MCF 10A (cell line): ENCODE measurements at places on chromosomes 13 and 19.
A peak's percentile ranks its signal among the peaks of the same experiment; 100 is the strongest.

GRCh38 chr13:112750570-112750969, 60.7 kb downstream of the ATP11A start:
- no peaks in the 10 kb centered on the region for H3K27me3 ChIP-seq
- DNase-seq = no peak
- H3K36me3 ChIP-seq = peaks cover 6% of the 10 kb centered on the region
- H3K27ac ChIP-seq = no peak overlapping the region
- H3K4me3 ChIP-seq = no peak overlapping the region
- no peaks in the 10 kb centered on the region for H3K4me1 ChIP-seq

GRCh38 chr19:13640611-13641010, 123.7 kb upstream of the MRI1 start:
- no peaks in the 10 kb centered on the region for H3K36me3 ChIP-seq
- H3K27me3 ChIP-seq = no peaks in the 10 kb centered on the region
- H3K4me3 ChIP-seq = no peak overlapping the region
- DNase-seq = no peak

DNA sequence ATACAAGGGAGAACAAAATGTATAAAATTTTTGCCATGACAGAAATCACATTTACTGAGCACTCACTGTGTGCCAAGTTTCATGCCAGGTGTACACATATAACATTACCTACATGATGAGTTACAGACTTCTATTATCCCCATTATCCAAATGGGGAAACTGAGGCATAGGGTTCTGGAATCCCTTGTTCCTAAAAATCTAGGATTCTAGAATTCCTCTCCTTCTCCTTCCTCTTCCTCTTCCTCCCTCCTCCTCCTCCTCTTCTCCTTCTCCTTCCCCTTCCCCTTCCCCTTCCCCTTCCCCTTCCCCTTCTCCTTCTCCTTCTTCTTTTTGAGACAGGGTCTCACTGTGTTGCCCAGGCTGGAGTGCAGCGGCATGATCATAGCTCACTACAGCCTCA, 14.2 kb upstream of the BCL3 start:
- peaks cover 11% of the 10 kb centered on the region for H3K4me1 ChIP-seq
- no peaks in the 10 kb centered on the region for H3K36me3 ChIP-seq
- no peak overlapping the region for H3K27ac ChIP-seq
- H3K27me3 ChIP-seq = no peaks in the 10 kb centered on the region
- DNase-seq = no peak
- H3K4me3 ChIP-seq = no peak overlapping the region

DNA sequence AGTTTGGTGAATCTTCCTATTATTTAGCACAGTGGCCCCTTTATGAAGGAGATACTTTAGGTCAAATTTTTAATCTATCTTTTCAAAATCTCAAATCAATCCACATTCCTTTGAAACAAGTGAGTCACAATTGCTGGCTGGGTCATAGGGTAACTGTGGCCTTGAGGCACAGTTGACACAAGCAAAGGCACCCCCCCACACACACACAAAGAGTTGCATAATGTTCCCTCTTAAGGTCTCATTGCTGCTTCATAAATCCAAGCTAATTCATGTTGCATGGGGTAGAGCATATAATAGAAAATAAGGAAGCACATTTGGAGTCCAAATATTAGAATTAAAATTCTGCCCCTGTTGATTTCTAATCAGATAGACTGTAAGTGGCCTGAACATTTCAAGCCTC, 171.5 kb downstream of the DLEU7 start:
- peaks cover 28% of the 10 kb centered on the region for H3K4me1 ChIP-seq
- H3K36me3 ChIP-seq = no peaks in the 10 kb centered on the region
- H3K27me3 ChIP-seq = no peaks in the 10 kb centered on the region
- no peak overlapping the region for H3K27ac ChIP-seq

GRCh38 chr19:35421362-35421761, 26.7 kb upstream of the FFAR2 start:
- H3K27ac ChIP-seq = no peak overlapping the region
- H3K36me3 ChIP-seq = no peaks in the 10 kb centered on the region
- peaks cover 38% of the 10 kb centered on the region for H3K27me3 ChIP-seq
- no peaks in the 10 kb centered on the region for H3K4me1 ChIP-seq
- DNase-seq = no peak
- no peak overlapping the region for H3K4me3 ChIP-seq

DNA sequence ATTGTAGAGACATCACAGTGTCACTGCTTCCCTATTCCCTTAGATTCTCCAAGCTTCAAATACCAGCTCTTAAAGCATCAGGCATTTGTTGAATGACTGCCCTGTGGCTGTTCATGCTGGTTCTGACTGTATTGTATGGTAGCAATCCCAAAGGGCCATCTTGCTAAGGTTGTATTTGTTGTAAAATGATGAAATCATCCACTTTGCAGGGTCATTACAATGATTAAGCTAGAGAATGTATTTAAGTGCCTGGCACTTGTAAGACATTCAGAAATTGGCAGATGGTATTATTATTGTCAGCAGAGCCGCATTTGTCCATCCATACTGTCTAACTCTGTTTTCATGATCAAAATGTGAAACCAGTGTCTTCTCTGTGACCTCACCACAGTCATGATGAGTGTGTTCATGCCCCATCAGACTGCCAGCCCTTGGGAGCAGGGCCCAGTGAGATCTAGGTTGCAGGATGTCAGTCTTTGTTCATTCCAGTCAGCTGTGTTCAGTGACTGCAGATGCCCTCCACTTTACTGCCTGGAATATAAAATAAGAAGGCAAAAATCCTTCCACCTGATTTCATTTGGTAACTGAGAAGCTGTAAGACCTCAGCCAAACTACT, 86.1 kb downstream of the DHRS12 start:
- H3K4me1 ChIP-seq = peaks cover 18% of the 10 kb centered on the region
- no peak for DNase-seq
- no peak overlapping the region for H3K27ac ChIP-seq
- no peak overlapping the region for H3K4me3 ChIP-seq
- no peaks in the 10 kb centered on the region for H3K27me3 ChIP-seq
- H3K36me3 ChIP-seq = peaks cover 43% of the 10 kb centered on the region

GRCh38 chr19:41222240-41222639, 3.2 kb downstream of the AXL start:
- no peak overlapping the region for H3K4me3 ChIP-seq
- H3K36me3 ChIP-seq = peaks cover 15% of the 10 kb centered on the region
- peak overlapping the region; percentile 92 for H3K27ac ChIP-seq
- DNase-seq = no peak
- no peaks in the 10 kb centered on the region for H3K27me3 ChIP-seq

DNA sequence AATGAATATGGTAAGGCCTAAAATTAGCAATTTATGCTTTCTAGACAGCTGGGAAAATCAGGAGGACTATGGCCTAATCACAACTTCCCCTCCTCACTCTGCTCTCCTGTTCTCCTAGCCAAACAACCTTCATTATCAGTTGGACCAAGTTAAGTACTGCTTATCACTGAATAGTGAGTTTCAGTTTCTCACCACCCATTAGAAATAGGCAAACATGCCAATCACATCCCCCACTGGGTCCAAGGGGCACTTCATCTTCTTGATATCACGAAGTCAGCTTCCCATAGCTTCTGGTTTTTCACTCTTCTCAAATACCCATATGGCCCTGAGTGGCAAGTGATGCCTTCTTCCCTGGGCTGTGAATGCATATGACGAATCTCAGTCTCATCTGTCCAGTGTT, 689.6 kb downstream of the SLITRK5 start:
- H3K36me3 ChIP-seq = no peaks in the 10 kb centered on the region
- H3K4me3 ChIP-seq = no peak overlapping the region
- H3K27me3 ChIP-seq = no peaks in the 10 kb centered on the region
- no peak for DNase-seq

GRCh38 chr19:38736413-38737280, 7.6 kb downstream of the CAPN12 start:
- no peak overlapping the region for H3K27ac ChIP-seq
- H3K36me3 ChIP-seq = peaks cover 25% of the 10 kb centered on the region
- H3K27me3 ChIP-seq = no peaks in the 10 kb centered on the region
- peaks cover 25% of the 10 kb centered on the region for H3K4me1 ChIP-seq

DNA sequence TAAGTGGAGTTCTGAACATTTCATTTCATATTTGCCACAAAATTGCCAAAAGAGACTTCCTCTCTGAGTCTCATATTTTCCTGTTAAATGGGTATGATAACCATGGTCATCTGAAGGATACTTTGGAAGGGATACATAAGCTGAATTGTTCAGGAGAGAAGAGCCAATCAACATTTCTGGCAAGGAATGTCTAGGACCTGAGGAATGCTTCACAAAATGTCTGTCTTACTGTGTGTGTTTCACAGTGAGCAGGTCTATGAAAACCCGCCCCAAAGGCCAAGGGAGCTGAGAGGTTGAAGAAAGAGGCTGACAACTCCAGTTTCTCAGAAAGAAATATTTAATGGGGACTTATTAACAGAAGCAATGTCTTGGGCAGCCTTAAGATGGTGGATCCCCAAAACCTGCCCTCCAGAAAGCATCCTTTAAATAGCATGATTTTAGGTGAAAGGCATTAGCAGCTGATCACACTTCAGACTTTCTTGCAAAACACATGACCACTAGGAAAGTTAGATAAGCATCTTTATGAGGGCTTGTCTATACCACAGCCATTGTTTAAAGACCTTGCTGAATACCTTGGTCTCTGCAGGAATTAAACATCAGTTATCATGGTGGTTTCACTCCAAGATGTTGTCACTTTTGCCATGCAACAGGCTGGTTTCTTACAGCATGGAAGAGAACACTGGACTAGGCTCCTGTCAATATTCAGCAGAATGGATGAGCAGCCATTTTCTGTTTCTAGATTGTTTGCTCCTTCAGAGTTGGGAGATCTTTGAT, 78.9 kb downstream of the TNFSF11 start:
- DNase-seq = no peak
- peaks cover 6% of the 10 kb centered on the region for H3K36me3 ChIP-seq
- H3K27me3 ChIP-seq = peaks cover 78% of the 10 kb centered on the region
- no peak overlapping the region for H3K27ac ChIP-seq
- no peaks in the 10 kb centered on the region for H3K4me1 ChIP-seq

GRCh38 chr19:4456476-4456842, 1.1 kb downstream of the UBXN6 start:
- H3K36me3 ChIP-seq = peaks cover 40% of the 10 kb centered on the region
- peak overlapping the region; percentile 85 for H3K27ac ChIP-seq
- peaks cover 22% of the 10 kb centered on the region for H3K4me1 ChIP-seq
- peak; percentile 42 for DNase-seq
- no peaks in the 10 kb centered on the region for H3K27me3 ChIP-seq
- peak overlapping the region; percentile 86 for H3K4me3 ChIP-seq

DNA sequence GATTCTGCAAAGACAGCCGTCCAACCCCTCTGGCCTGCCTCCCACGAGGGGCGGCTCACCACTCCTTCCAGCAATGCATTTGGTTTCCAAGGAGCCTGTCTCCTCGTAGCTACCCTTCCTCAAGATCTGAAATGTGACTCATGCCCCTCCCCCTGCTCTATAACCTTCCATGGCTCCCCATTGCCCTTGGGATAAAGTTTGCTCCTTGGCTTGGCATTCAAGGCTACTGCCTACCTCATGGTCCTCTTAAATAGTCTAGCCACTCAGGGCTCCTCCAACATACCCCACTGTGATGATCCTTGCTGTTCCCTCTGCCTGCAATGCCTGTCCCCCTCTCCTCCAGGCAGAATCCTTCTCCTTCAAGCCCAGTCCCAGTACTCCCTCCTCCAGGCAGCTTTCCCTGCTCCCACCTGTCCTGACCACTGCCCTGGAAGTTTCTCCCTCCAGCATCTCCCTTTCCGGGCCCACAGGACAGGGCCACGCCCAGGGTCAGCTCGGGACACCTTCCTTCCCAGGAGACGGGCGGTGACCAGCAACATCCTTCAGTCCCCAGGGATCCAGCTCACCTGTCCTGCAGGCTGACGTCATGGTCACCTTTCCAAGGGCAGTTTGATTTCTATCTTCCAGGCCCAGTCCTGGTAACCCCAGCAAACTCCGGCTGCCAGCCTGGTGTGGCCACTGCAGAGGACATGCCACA, 19.2 kb upstream of the SEMA6B start:
- H3K4me1 ChIP-seq = peaks cover 22% of the 10 kb centered on the region
- no peaks in the 10 kb centered on the region for H3K36me3 ChIP-seq
- no peak for DNase-seq

DNA sequence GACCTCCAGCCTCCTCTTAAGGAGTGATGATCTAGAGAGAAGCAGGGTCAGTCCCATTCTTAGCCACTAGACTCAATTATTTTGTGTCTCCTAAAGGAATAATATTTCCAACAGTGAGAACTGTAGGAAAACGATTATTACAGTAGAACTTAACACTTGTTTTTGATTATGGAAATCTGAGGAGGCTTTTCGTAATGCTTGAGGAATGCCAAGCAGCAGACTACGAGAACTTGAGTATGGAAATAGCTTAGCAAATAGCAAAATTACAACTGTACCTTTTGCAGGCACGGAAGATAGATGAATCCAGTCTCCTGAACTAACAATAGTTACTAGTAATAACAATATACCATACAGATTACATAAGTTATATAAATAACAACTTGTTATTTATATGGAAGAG, 12.2 kb downstream of the BRD4 start:
- H3K4me3 ChIP-seq = no peak overlapping the region
- H3K27me3 ChIP-seq = no peaks in the 10 kb centered on the region
- no peak for DNase-seq
- H3K4me1 ChIP-seq = peaks cover 67% of the 10 kb centered on the region
